ENCODE measurements at places on chromosomes 2 and 18.

DNA sequence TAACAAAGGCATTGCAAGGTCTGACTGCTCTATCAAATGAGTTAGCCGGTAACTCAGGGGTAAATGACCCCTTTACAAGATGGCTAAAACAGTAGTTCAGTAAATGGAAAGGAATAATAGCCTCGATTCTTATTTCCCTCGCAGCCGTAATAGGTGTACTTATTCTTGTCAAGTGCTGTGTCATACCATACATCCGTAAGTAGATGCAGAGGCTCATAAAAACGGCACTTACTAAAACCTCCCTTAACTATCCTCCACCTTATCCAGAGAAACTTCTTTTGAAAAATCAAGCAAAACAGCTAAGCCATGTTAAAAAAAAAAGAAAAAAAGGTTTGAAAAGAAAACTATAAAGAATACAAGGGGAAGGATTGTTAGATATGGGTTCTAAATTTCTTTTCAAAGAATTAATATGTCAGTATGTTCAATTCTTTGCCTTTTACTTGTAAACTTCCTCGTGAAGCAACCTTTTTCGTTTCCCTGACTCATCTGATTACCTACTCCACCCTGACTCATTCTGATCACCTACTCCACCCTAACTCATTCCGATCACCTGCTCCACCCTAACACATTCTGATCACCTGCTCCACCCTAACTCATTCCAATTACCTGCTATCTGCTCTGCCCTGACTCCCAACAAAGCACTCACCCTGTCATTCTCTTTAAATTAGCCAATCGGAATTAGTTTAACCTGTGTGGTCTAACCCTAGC, 127.5 kb downstream of the SPAG16 start:
- DNase-seq: no peak

DNA sequence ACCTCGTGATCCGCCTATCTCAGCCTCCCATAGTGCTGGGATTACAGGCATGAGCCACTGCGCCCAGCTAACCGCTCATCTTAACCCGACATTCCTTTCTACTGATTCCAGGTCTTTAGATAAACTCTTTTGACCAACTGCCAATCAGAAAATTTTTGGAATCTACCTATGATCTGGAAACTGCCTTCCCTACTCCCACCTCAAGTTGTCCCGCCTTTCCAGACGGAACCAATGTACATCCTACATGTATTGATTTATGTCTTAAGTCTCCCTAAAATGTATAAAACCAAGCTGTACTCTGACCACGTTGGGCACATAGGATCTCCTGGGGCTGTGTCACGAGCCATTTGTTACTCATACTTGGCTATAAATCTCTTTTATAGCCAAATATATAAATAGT, 3.2 kb upstream of the NEU2 start:
- no peak for DNase-seq

DNA sequence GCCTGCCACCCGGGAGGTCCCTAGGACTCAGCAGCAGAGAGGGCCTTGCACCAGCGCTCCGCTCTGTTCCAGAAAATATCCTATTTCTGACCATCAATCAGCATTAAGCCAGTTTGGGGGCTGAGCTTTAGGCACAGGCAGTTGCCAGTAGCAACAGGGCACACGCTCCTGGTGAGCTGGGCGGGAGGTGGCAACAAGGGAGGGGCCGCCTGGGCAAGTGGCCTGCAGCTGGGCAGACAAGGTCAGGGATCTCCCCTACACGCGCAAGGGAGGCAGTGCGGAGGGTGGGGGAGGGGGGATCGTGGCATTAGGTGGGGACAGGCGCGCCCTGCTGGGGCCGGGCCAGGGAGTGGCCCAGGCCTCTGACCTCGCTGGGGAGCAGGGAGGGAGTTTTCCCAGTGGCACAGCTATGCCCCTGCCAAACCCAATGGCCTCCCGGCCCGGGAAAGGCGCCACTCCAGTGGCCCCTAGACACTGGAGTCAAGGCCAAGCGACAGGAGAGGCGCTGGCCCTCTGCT, 302.8 kb downstream of the NCKAP5 start:
- DNase-seq: no peak

- DNase-seq: no peak
Measured at GRCh38 chr2:175063741-175064140, 58.6 kb upstream of the CHN1 start.

DNA sequence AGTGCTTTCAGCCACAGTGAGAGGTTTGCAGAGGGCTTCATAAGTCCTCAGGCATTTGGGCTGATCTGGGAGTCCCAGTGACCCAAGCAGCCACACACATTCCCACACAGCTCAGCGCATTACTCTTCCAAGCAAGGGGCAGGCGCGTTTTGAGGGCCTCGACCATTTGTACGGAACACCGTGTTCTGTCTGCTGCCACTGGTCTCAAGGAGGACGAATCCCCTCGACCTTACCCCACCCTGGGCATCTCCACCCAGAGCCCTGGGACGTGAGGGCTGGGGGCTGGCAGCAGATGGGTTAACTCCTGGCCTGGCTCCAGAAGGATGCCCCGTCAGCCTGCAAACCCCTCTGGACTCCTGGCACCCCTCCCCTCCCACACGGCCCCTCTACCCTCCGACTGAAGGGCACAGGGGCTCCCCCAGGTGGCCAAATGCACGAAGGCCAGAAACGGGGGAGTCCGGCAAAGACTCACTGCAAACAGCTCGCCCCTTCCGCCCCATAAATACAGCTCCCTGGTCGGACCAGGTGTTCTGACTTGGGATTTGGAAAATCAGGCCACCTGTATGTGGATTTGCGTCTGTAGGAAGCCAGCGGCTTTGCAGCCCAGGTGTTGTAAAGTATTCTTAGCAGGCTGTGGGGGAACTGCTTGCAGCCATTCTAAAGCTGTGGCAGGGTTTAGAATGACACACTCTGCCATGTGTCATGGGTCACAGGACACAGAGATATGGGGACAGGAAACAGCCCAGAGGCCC, 33.6 kb upstream of the PTMA start:
- no peak for DNase-seq

- DNase-seq: no peak
Measured at GRCh38 chr2:182110347-182110746, 124.7 kb downstream of the PPP1R1C start.

DNA sequence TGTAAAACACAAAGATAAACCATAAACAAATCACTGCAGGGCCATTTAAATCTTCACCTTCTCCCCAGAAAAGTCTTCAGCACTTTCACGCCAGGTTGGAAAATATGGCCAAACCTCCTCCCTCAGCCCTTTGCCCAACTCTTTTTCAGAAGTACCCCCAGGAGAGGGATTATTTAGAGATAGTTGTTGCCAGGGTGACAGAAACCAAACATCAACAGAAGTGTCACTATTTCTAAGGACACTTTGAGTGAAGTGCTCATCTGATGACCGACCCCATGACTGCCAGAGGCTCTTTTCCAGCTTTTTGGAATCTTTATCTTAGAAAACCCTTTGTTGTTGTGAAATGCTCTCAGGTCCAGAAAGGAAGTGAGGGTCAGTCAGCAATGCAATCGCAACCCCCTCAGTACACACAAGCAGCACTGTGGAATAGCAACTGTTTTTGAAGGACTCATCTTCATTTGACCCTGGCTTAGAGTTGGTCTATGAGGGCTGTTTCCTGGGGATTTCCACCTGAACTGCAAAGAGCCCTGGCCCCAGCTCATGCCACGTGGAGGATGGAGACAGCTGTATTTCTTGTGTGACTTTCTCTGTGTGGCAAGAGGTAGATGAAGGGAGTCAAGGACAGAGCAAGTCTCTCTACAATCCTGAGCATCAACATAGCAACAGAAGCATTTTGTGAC, 114.0 kb upstream of the STON1 start:
- DNase-seq: no peak

DNA sequence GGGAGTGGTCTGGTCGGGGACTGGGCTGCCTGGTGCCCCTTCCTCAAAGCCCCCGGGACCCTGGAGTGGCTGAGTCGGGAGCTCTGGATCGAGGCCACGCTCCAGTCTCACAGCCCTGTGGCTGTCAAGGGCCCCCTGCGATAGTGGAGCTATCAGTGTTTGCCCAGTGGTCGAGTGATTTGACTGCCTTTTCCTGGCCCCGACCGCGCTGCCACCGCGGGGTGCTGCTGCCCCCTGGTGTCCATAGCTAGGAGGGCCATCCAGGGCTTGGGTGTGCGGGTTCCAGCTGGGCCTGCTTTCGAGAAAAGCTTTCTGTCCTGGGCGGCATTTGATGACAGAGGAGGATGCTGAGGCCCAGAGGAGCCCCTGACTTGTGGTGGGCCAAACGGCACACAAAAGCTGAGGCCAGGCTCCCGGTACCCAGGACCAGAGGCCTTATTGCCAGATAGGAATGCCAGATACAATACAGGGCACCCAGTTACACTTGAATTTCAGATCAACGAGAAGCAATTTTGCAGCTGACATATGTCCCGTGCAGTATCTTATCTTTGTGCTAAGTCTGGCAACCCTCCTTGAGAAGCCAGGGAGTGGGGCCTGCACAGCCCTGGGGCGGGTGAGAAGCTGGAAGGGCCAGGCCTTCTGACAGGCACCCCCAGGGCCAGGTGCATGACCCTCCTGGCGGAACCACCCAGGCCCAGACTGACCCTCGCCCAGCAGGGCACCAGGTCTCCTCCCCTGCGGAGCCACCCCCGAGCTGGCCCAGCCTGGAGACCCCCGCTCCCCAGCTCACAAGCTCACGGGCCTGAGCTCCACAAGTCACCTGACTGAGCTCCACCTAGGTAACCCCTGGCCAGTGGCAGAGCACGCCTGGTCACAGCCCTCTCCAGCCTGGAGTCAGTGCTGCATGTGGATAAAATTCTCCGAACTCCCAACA, 13.0 kb downstream of the ODC1 start:
- peak; percentile 63 for DNase-seq

GRCh38 chr2:165897726-165898125, 55.9 kb downstream of the TTC21B start:
- DNase-seq: no peak

DNA sequence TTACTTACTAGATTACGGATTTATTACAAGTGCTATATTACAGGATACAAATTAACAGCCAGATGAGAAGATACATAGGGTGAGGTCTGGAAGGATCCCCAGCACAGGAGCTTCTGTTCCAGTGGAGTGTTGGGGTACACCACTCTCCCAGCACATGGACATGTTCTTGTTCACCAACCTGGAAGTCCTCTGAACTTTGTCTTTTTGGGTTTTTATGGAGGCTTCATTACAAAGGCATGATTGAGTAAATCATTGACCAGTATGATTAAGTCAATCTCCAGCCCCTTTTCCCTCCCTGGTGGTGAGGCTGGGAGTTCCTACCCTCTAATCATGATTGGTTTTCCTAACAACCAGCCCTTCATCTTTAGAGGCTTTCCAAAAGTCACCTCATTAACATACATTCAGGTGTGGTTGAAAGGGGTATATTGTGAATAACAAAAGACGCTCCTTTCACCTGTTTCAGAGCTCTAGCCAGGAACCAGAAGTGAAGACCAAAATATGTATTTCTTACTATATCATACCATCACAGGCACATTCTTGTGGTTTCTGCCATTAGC, 38.3 kb downstream of the APLF start:
- DNase-seq: no peak

GRCh38 chr2:204583773-204584172, 38.5 kb downstream of the PARD3B start:
- DNase-seq: no peak

DNA sequence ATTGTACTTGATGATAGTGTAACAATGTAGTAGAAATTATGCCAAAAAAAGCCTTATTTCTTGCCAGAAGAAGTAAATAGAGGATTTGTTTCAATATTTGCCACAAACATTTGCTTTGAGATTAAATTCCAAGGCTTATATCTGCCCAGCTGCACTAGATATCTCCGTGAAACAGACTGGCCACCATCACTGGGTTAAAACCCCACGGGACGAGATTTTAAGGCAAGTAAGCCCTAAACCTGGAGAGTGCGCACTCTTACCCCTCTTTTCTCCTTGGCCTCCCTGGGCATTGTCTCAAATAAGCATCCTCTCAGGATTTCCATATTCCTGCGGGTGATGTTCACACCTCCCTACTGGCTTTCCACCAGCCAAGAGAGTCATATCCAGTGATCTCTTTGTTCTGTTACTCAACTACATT, 334.4 kb downstream of the AGPS start:
- DNase-seq: no peak

- no peak for DNase-seq
Measured at GRCh38 chr2:24454294-24454693, 36.8 kb upstream of the NCOA1 start.

Measured in NCI-H187 (cell line).